Stimulated activated CD8-positive, alpha-beta memory T cell treated with anti-CD3 and anti-CD28 coated beads, Interleukin-12 subunit alpha, Interleukin-12 subunit beta, amount 100 ng/mL, for 4 hours (primary cell): ENCODE measurements at places on chromosomes 2 and 18.

DNA sequence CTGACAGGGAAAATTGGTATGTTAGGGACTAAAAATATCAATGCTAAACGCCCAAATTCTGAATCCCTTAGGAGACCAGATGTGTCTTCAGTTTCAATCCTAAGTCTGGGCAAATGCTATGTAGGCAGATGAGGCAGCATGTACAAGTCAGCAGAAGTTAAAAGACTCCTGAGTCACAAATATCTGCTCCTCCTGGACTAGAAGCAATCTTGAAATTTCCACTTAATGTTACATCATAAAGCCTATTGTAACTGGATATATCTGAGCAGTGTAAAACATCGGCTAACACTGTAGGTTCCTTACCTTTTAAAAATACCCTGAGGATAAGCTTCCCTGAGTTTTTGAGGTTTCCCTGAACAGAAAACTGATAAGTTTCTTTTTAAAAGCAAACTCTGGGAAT lies 1087.6 kb upstream of the PIK3C3 start:
- DNase-seq = no peak

DNA sequence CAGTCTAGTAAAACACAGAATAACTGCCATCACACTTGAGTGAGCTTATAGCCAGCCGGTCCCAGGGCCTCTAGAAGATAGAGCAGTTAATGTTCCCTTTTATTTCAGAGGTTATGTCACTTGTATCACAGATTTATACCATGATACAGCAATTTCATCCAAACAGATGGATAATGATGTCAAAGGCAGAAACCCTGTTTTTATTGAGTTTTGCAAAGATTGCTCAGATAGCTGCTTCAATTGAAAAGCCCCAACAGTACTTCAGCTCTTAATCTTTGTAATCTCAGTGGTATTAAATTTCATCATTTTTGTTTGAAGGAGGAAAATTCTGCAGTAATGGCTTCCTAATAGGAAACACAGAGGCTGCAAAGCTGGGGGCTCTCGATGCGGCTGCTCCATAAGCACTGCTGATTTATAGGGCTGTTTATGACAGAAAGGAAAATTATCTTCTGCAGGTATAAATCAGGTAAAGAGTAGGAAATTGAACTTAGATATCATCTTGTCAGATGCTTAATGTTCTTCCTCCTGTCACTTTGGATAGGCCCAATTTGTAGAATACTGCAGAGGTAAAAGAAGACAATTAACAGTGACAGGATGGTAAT lies 112.3 kb downstream of the LNPK start:
- no peak for DNase-seq

GRCh38 chr2:27705851-27706622 lies 42.3 kb downstream of the SLC4A1AP start:
- DNase-seq = no peak

DNA sequence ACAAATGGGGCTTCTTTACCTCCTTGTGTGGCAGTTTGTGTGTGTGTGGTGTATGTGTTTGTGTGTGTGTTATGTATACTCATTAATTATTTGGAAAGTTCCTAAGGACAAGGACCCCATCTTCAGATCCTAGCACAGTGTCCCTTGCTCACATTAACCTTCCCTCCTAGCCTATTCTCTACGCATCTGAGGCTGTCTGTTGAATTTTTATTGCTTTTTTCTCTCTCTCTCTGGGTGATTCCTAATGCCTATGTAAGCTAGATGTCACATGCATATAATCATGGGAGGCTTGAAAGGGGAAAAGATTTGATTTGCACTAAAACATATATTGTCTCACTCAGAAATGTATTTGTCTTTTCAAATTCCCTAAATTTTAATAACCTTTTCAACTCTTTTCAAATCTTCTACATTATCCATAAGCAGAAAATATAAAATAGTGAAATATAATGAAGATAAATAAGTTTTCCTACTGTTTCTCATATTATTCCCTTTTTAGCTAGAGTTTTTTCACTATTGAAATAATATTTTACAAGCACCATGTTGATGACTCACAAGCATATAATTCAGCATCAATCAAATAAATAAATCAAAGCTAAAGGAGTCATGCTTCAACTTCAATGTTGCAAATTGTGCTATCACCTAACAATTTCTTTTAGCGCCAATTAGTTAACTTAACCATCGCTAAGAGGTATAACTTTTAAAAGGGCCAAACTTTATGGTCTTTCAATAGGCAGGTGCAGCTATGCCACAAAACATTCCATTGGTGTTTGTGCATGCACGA lies 199.0 kb upstream of the ERBB4 start:
- no peak for DNase-seq

GRCh38 chr2:71598526-71598925 lies 145.2 kb downstream of the DYSF start:
- no peak for DNase-seq

DNA sequence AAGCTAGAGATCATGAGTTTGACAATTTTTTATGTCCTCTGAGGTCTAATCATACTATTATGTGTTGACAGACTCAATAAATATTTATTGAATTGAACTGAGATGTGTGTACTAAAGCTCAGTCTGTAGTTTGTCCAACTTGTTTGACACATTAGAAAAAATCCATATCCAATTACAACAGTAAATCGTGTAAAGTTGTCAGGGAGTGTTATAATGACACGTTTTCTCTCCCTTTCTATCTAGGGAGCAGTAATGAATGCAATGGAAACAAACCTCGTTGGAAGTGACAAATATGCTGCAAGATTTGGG lies 28.4 kb downstream of the ITGA4 start:
- DNase-seq = no peak

DNA sequence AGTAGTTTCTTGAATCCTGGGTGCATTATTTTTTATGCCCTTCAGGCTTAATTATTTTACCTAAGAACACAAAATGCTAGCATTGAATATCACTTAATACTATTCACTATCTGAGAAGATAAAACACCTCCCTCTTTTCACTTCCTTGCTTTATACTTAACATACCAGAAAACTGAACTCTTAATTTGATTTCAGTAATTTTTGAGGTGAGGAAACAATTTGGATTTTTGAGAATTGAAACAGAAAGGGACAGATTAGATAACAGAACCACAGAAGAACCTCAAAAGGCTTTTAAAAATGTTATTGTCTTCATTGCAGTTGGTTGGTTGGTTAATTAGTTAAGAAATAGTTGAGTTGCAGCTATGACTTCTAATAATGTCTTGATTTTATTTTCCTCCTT lies 69.5 kb downstream of the GPD2 start:
- no peak for DNase-seq

- no peak for DNase-seq
These were observed 289.2 kb downstream of the ZNF521 start for GRCh38 chr18:25062720-25063119.

DNA sequence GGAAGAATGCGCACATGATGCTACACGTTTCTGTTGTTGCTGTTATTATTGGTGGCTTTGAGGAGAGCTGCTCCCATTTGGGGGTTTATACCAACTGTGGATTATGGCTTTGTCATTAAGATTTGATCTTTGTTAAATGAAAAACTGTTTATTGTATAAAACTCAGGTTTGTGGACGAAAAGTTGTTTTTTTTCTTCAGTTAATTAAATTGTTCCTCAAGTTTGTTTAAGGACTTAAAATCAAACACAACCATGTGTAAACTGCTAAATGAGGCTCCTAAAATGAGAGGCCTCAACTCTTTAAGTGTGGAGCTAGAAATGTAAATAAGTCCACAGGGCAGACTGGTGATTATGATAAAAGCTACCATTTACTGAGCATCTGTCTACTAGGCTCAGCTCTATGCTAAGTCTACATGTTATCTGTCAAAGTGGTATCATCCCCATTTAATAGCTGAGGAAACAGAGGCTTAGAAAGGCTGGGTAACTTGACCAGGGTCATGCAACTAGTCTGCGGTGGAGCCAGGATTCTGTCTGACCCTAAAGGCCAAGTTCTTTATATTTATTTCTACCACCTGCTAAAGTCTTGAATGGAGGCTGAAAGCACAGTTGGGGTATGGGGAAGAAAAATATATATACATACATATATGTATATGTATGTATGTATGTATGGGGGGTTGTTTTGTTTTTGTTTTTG lies 4.1 kb downstream of the MYCN start:
- DNase-seq = no peak
